HS-27A (cell line): ENCODE measurements at places on chromosomes 1 and 21.
A peak's percentile ranks its signal among the peaks of the same experiment; 100 is the strongest.

- DNase-seq, result no peak
These were observed 53.4 kb upstream of the RPL11 start for GRCh38 chr1:23638188-23638619.

DNA sequence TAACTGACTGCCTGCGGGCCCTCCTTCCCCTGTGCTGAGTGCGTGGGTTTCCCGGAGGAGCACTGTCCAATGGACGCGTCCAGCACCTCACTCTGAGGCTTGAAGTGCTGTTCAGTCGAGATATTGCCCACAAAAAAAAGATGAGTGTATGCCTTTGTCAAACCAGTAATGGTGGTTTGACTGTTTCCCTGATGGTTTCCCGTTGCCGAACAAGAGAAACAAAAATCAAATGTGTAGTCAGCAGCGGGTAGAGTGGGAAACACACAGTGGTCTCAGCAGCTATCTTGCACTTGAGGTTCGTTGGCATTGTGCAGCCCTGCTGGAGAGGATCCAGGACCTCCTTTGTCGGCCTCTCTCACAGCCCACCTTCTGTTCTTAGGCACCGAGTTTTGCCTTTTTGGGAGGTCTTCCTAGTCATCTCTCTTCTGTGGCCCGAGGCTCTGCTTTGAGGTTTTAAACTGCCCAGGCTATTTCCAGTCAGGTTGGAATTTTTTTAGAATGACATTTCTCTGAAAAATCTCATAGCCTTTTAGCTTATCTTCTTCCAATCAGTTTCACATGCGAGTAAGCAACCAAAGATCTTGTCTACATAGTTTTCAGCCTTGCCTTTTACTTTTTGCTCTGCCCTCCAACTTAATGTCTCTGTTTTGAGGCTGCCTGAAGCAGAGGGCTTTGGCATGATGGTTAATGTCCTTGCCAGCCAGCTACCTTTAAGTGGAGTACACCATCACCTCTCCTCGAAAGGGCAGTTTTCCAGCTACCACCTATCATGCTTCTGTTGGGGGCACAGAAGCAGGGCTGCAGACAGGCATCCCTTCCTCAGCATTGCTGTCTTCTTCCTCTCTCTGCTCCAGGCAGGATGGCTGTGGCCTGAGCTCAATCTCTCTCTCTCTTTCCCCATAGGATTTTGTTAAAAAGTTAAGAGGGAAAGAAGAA is 132.3 kb downstream of the URB2 start:
- DNase-seq, result no peak

GRCh38 chr1:93673163-93673829 is 8.3 kb downstream of the BCAR3 start:
- DNase-seq, result no peak

DNA sequence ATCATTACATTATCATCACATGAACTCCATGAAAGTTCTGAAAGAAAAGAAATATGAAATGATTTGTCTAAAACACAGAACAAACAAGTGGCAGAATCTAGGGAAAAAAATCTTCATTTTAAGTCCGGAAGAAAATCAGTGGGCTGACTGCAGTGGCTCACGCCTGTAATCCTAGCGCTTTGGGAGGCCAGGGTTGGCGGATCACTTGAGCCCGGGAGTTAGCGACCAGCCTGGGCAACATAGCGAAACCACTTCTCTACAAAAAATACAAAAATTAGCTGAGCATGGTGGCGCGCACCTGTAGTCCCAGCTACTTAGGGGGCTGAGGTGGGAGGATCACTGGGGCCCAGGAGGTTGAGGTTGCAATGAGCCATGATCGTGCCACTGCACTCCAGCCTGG is 4.8 kb downstream of the FOXJ3 start:
- no peak for DNase-seq

GRCh38 chr1:66227966-66228365 is 306.0 kb upstream of the SGIP1 start:
- DNase-seq, result no peak

GRCh38 chr1:17274186-17275170 is 25.6 kb downstream of the PADI3 start:
- peak; percentile 61 for DNase-seq

GRCh38 chr1:162055062-162055461 is 14.4 kb upstream of the NOS1AP start:
- peak; percentile 39 for DNase-seq

GRCh38 chr1:18396247-18396980 is 84.3 kb upstream of the KLHDC7A start:
- DNase-seq, result no peak
